ENCODE measurements at places on chromosomes 12 and 14.

- H3K27me3 ChIP-seq, result no peaks in the 10 kb centered on the region
- H3K36me3 ChIP-seq, result no peaks in the 10 kb centered on the region
- no peaks in the 10 kb centered on the region for H3K4me1 ChIP-seq
Observed at GRCh38 chr12:66423266-66423665, 121.0 kb downstream of the HELB start.

- no peak overlapping the region for H3K27ac ChIP-seq
- no peaks in the 10 kb centered on the region for H3K36me3 ChIP-seq
- DNase-seq, result peak; percentile 21
- no peaks in the 10 kb centered on the region for H3K4me1 ChIP-seq
Observed at GRCh38 chr12:89098441-89099112, 253.7 kb downstream of the DUSP6 start.

DNA sequence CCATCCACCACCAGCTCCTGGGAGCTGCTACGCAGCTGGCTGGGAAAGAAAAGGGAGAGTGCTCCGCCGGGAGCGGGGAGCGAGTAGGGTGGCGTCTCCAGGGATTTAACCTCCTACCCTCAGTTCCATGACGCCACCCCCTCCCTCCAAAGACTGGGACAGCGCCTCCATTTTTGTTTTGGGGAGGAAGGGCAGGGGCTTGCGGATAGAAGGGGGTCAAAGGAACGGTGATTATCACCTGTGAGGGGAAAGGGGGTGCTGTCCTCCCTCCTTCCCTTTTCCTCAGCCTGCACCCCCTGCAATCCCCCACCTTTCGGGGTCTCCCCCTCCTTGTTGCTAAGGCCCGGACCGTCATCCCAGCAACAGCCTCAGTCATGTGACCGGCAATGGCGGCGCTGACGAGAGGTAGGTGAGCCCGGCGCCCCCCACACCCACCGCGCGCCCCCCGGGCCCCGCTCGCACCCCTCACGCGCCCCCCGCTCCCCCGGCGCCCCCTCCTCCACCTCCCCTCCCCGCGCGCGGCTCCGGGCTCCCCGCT is at the start of gene DTX3:
DTX3 (plus strand) TSS at position 371 of the 538 bp plus-strand sequence. CDS start 1,694 bp downstream, outside the sequence.
- no peak for DNase-seq
- peak within 1 kb of the TSS; percentile 93 for H3K27ac ChIP-seq
- peaks cover 6% of the 10 kb centered on the region for H3K27me3 ChIP-seq
- H3K4me1 ChIP-seq, result peaks cover 16% of the 10 kb centered on the region
- H3K36me3 ChIP-seq, result peaks cover 30% of the 10 kb centered on the region

DNA sequence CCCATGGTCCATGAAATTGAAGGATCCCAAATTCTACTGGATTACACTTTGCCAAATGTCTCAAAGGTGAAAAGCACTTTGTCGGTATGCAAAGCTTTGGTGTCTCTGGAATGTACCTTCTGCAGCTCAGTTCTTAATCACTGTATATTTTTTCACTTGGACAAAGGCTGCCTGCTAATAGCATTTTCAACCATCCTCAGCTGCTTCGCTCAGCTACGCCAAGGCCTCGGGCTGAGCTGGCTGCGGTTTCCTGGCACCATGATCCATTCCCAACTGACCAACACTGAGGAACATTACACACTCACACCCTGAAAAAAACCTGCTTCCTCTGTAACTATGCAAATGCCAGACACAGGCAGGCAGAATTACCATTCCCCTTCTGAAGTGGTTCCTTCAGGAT is 335.2 kb downstream of the DPF3 start:
- H3K4me3 ChIP-seq, result no peak overlapping the region
- no peak overlapping the region for H3K27ac ChIP-seq
- no peaks in the 10 kb centered on the region for H3K36me3 ChIP-seq
- no peaks in the 10 kb centered on the region for H3K27me3 ChIP-seq

DNA sequence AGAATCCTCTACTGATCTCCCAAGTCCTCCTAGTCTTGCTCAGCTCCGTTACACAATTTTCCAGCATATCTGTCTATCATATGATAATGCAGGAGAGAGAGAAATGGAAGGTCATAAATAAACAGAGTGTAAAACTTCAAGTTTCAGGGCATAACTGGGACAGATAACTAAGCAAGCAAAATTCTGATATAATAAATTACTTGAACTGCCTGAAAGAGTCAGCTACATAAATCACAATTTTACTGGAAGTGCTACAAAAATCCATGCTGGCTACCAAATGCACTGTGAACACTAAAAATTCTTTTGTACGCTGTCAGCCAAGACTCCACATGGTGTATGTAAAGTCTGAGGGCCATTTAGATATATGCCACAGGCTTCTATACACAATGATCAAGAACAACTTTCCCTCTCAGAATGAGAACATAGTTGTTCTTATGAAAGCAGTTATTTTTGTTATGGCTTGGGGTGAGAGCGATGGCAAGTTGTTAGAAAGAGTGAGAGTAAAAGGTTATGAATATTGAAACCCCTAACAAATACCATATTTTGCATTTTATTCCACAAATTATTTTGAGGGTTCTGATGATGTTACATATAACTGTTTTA is 41.1 kb downstream of the GRIP1 start:
- H3K4me3 ChIP-seq, result no peak overlapping the region
- H3K4me1 ChIP-seq, result no peaks in the 10 kb centered on the region
- DNase-seq, result no peak
- no peaks in the 10 kb centered on the region for H3K27me3 ChIP-seq
- no peaks in the 10 kb centered on the region for H3K36me3 ChIP-seq
- H3K27ac ChIP-seq, result no peak overlapping the region

GRCh38 chr12:121455766-121456420 is 56.0 kb downstream of the RNF34 start:
- H3K36me3 ChIP-seq, result peaks cover 10% of the 10 kb centered on the region
- H3K4me1 ChIP-seq, result peaks cover 14% of the 10 kb centered on the region
- no peak overlapping the region for H3K27ac ChIP-seq
- no peaks in the 10 kb centered on the region for H3K27me3 ChIP-seq
- no peak overlapping the region for H3K4me3 ChIP-seq
- peak; percentile 44 for DNase-seq

DNA sequence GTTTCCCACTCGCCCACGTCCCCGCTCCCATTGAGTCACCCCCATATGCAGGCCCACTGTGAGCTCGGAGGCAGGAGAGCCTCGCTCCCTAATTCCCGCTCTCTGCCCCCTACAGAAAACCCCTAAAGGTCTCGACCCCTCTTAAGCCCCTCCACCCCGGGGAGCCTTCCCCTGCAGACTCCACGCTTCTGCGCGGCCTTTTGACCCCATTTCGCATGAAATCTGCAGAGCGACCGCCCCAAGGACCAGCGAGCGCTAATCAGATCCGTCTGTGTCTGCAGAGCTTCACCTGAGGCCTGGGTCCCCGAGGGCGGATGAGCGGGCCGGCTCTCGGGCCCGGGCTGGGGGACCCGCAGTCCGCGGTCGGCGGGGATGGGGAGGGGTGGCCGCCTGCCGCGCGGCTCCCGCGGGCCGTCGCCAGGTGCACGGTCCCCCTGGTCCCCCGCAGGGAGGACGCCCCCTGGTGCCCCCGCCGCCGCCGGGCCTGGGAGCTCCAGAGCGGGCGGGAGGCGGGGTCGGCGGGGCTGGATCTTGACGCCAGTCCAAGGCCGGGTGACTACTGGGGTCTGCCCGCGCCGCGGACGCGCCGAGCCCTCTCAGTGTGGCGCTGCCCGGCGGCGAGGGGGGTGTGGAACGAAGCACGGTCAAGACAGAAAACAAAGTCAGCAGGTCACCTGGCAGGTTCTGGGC is 10.1 kb downstream of the BMP4 start:
- DNase-seq, result peak; percentile 86
- no peaks in the 10 kb centered on the region for H3K4me1 ChIP-seq
- peak overlapping the region; percentile 54 for H3K4me3 ChIP-seq
- H3K36me3 ChIP-seq, result no peaks in the 10 kb centered on the region
- no peaks in the 10 kb centered on the region for H3K27me3 ChIP-seq

DNA sequence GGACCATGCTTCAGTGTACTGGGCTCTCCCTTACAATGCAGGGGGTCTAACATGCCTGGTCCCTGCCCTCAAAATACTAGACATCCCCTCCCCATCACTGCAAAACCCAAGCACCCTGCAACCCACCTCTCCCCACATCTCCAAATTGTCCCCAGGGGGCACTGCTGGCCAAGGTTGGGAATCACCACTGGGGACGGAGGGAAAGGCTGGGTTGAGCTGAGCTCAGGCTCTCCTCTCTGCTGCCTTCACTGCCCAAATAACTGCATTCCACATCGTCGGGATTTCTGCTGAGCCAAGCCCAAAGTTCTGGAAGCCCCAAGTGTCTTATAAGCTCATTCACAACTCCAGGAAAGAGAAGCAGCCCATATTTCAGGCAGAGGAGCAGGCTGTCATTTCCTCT is 69.6 kb downstream of the NT5DC3 start:
- no peaks in the 10 kb centered on the region for H3K4me1 ChIP-seq
- no peak overlapping the region for H3K4me3 ChIP-seq
- DNase-seq, result no peak
- H3K36me3 ChIP-seq, result no peaks in the 10 kb centered on the region
- H3K27me3 ChIP-seq, result no peaks in the 10 kb centered on the region
- H3K27ac ChIP-seq, result no peak overlapping the region

DNA sequence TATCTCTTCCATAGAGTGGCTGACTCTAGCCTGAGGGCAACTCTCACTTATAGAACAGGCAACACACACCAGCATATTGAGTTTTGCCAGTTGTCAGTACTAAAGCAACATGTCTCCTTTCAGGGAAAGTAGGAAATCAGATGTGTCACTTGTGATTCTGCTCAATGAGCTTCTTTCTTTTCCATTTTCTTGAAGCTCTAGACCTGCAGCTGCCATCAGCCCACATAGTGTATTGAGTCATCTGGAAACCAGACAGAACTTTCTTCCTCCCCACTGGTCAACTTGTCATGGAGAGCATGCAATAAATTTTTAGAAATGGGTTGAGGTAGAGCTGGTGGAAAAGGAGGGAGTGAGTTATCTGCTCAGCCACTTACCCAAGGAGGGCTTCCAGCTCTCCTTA is 209.0 kb upstream of the PLEKHG7 start:
- H3K36me3 ChIP-seq, result no peaks in the 10 kb centered on the region
- H3K4me3 ChIP-seq, result no peak overlapping the region
- no peak for DNase-seq
- no peaks in the 10 kb centered on the region for H3K4me1 ChIP-seq
- H3K27ac ChIP-seq, result no peak overlapping the region
- H3K27me3 ChIP-seq, result no peaks in the 10 kb centered on the region

DNA sequence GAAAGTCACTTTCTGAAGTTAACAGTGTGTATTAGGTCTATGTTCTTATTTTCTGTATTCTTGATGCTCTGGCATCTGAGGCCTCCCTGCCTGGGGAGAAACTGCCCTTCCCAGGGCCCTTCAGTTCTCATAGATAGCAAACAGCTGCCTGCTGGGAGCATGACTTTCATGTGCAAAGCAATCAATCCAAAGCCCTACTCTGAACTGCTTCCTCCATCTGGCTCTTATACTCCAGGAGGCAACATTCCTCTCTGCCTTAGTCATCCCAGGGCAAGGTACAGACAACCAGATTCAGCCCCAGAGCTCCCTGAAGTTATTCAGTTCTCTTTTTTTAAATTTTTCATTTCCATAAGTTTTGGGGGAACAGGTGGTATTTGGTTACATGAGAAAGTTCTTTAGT is 41.7 kb upstream of the RIN3 start:
- H3K36me3 ChIP-seq, result no peaks in the 10 kb centered on the region
- peaks cover 14% of the 10 kb centered on the region for H3K4me1 ChIP-seq
- no peak overlapping the region for H3K4me3 ChIP-seq

DNA sequence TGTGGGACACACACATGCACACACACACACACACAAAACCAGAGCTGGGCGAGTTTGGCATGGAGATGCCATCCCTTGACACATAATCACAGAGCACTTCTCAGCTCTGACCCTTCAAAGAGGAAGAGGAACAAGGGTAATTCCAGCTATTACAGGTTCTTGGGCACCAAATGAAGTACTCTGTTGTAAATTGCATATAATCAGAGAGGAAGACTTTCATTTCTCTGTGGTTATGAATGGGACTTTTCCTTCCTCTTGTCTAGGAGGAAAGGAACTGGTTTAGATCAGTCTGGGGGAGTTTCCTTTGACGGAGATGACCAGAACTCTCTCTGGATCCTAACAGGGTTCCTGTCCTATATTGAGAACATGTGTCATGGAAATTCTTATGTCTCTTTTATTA is 26.4 kb upstream of the FGF6 start:
- H3K4me3 ChIP-seq, result no peak overlapping the region
- H3K27ac ChIP-seq, result no peak overlapping the region
- H3K27me3 ChIP-seq, result no peaks in the 10 kb centered on the region
- H3K4me1 ChIP-seq, result no peaks in the 10 kb centered on the region

DNA sequence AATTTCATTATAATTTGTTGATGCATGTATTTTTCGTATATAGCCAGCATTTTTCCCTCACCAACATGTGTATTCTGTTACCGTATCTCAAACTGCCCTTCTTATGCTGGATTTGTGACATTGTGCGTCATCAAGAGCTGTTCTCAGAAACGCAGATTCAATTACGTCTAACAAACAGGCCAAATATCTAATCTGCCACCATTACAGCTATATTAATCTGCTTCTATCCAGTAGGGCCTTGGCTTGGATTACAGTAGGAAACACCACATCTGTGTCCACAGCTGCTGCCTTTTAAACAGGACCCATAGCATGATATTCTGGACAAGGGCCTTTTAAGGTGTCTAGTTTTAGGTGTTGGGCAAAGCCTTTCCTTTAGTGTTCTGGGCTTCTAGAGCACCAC is 140.6 kb downstream of the PDE3A start:
- H3K36me3 ChIP-seq, result no peaks in the 10 kb centered on the region
- H3K4me1 ChIP-seq, result no peaks in the 10 kb centered on the region
- no peak overlapping the region for H3K27ac ChIP-seq
- H3K4me3 ChIP-seq, result no peak overlapping the region

DNA sequence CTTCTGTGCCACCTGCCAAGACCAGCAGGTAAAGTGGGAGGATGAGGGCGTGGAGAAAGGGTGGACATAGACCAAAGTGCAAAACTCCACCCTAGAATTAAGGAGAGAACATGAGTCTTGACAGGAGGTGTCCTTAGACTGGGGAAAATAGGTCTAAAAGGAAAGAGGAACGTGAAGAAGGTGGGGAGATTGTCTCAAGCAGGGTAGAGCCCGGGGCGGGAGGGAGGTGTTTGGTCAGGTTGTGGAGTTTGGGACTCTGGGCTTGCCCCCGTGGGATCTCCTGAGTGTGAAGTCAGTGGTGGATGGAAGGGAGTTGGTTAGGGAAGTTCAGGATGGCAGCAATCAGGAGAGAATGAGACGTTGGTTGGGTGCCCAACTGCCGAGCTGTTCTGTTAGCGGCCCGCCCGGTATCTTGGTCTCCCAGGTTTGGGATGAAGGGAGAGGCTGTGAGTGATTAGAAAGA is 386 bp downstream of the DGKA start:
- peaks cover 35% of the 10 kb centered on the region for H3K4me1 ChIP-seq
- no peaks in the 10 kb centered on the region for H3K27me3 ChIP-seq
- no peak for DNase-seq
- peak overlapping the region; percentile 53 for H3K4me3 ChIP-seq

- DNase-seq, result no peak
- no peak overlapping the region for H3K27ac ChIP-seq
Observed at GRCh38 chr12:120832737-120833136, 71.4 kb downstream of the SPPL3 start.

GRCh38 chr12:98211909-98212695 is 303.3 kb upstream of the TMPO start:
- no peaks in the 10 kb centered on the region for H3K4me1 ChIP-seq
- H3K27ac ChIP-seq, result no peak overlapping the region
- no peak for DNase-seq
- H3K27me3 ChIP-seq, result no peaks in the 10 kb centered on the region

- no peaks in the 10 kb centered on the region for H3K27me3 ChIP-seq
- H3K27ac ChIP-seq, result no peak overlapping the region
- H3K4me1 ChIP-seq, result peaks cover 5% of the 10 kb centered on the region
- H3K4me3 ChIP-seq, result no peak overlapping the region
- no peak for DNase-seq
Observed at GRCh38 chr12:110330124-110330523, 49.1 kb downstream of the ATP2A2 start.

- H3K4me3 ChIP-seq, result no peak overlapping the region
- no peaks in the 10 kb centered on the region for H3K27me3 ChIP-seq
- DNase-seq, result no peak
- H3K4me1 ChIP-seq, result no peaks in the 10 kb centered on the region
- no peaks in the 10 kb centered on the region for H3K36me3 ChIP-seq
Observed at GRCh38 chr12:117792471-117792870, 176.3 kb downstream of the KSR2 start.
